ENCODE measurements at places on chromosomes 2 and 18. TPM values are rescaled to one million over a fixed set of nuclear protein-coding genes. Genes with fewer than 3 reads are reported as not detected.

DNA sequence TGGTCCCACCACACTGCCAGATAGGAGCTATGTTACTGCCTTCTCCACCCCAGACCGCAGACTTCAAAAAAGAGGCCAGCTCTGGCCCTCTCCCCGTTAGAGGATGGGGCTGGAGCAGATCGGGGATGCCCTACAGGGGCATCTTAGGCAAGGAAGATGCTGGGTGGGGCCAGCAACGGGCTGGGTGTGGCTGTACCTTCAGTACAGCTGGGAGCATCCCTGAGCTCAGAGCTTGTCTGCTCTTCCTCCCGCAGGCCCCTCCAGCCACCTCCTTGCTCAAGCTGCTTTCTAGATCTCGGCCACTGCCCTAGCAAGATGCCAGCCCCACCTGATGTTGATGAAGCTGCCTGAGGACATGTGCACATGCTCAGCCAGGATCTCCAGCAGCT lies 9.8 kb downstream of the PTPRN start:
- no peak for DNase-seq

- no peak for DNase-seq
Measured at GRCh38 chr2:156380117-156380645, 47.7 kb upstream of the NR4A2 start.

GRCh38 chr2:240557808-240558207 lies at the start of gene ANKMY1:
Gene ANKMY1 (minus strand): TSS chr2:240557988. CDS start chr2:240557335, 653 bp downstream.
- DNase-seq = peak; percentile 81

DNA sequence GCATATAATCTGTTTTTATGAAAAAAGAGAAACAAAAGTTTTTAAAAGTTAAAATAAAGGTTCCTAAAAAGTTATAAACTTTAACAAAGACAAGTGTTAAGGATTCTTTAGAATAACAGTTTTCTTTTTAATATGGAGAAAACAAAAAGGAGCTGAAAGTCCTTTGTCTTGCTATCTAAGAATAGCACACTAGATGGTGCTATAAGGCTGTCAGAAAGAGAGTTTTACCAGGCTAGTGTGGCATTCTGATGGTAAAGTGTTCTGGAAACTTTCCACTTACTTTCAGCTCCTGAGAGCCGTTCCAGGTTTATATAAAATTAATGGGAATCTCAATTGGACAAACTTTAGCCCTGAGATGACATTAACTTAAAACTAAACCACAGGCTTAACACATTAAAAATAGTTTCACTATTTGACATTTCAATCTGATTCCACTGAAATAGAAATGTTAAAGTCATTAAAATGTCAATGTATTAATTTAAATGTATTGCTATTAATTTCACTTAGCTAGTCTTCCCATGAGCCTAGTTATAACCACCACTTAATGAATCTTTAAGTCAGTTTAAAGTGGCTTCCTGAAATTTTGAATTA lies 3.7 kb downstream of the FBXO48 start:
- peak; percentile 77 for DNase-seq

GRCh38 chr18:9422816-9423519 lies 52.3 kb upstream of the RALBP1 start:
- DNase-seq = no peak

DNA sequence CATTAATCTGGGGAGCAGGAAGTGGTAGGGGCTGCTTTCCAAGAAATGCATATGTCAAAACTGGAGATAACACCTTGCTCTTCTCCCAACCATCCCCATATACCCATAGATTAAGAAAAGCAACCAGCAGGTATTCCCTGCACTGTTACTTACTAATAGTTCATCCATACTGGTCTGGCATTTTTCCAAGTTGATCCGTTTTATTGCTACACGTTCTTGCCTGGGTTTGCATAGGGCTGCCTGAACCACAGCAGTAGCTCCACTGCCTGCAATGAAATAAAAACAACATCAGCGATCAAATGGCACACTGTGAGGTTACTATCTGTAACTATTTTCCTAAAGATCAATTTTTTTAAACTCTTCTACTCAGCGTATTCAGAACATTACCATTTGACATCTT lies 65.6 kb downstream of the STK39 start:
- no peak for DNase-seq

- no peak for DNase-seq
Measured at GRCh38 chr2:98665677-98666076, 57.3 kb downstream of the UNC50 start.

- DNase-seq = peak; percentile 58
Measured at GRCh38 chr2:85324639-85325465, 2.9 kb downstream of the TGOLN2 start.

DNA sequence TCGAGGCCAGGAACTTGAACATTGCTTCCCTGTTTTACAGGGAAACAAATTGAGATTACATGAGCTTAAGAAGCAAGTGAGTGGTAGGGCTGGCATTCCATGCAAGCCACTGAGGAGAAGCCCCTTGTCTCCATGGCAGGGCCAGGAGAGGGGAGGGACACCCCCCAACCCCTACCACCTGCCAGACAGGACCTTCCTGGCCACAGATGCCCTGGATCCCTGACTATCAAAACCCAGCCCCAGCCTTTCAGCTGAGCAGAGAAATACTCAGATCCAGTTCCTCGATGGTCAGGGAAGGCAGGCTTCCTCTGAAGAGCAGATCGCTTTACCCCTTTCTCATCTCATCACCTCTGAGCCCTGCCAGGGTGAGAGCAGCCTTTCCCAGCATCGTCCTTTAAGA lies 53.8 kb upstream of the ALPP start:
- no peak for DNase-seq

GRCh38 chr2:118356051-118356450 lies 267.8 kb downstream of the INSIG2 start:
- DNase-seq = no peak

- DNase-seq = peak; percentile 35
Measured at GRCh38 chr18:45774065-45774521, 50.1 kb downstream of the SLC14A1 start.

C2orf66 gene
- total RNA-seq = under 0.01 TPM

HNMT gene
- total RNA-seq = 3.0 TPM

DYSF gene
- 47.2 TPM for total RNA-seq

NAT8 gene
- total RNA-seq = not detected

IL1R1 gene
- 7.2 TPM for total RNA-seq

DCDC2C gene
- 0.13 TPM for total RNA-seq

Measured in dermis microvascular lymphatic vessel endothelial cell (primary cell).